ENCODE measurements at places on chromosomes 2 and 18.

DNA sequence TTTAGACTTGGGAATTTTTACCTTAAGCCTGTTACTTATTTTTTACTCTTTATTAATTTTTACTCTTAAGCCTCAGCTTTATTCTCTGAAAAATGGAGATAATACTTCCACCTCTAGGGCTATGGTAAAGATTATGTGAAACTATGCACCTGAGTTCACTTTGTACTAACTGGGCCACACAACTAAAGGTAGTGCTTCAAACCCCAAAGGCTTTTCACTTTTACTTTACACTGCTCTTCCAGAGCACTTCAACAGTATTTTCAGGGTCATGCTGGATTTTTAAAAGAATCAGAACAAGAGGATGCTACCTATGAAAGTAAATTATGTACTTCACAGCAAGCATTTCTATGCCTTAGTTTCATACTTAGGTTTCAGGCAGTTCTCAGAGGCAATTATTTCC lies 27.8 kb downstream of the MEX3C start:
- DNase-seq, result no peak

- DNase-seq, result no peak
These were observed 149.2 kb upstream of the POU3F3 start for GRCh38 chr2:104704496-104705245.

DNA sequence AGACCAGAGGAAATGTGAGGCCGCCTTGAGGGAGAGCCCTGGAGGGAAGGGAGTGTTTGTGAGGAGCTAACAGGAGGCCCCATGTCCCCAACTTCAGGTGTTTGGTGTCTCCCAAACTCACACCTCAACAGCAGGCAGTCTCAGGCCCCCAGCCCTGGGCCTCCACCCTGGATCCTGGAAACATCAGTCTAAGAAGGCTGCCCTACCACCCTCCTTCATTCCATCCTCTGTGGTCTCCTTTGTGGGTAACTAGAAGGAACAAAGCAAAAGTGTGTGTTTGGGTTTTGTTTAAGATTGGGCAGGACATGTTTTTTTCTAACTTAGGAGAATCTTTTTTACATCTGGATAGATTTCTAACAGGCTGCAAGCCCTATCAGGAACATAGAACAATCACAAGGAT lies 404.3 kb downstream of the BCL11A start:
- DNase-seq, result no peak

DNA sequence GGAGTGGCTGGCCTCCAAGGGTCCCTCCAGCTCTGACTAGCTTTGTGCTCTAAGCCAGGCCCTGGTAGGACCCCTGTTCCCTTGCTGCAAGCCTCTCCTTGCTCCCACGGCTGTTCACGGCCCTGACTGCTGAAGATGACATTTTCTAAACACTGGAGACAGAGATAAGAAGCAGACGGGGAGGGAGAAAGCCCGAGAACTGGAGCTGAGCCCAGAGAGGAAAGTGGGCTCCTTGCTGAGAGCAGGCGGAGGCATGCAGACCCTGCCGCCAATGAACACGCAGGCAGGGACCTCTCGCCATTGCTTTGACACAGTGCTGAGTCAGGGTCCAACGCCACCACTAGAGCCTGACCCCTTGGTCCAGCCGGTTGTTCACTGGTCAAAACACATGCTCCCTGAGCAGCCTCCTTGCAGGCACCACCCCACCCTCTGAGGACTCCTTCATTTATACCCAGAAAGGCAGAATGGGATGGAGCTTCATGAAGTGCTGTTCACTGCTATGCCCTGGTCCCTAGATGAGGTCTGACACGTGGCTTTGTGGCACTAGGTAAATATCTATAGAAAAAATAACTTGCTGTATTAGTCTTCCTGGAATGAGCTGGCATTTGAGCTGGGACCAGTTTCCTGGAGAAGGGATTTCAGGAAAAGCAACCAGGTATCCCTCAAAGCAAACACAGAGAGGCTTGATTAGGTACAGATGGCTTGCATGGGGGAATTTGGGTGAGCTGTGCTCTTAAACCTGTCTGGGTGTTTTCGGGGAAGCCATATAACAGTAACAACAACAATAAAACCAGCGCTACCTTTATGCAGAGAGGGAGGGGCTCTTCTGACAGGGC lies 65.7 kb downstream of the MCFD2 start:
- no peak for DNase-seq

- no peak for DNase-seq
These were observed 95.6 kb downstream of the DYM start for GRCh38 chr18:49364821-49365220.

DNA sequence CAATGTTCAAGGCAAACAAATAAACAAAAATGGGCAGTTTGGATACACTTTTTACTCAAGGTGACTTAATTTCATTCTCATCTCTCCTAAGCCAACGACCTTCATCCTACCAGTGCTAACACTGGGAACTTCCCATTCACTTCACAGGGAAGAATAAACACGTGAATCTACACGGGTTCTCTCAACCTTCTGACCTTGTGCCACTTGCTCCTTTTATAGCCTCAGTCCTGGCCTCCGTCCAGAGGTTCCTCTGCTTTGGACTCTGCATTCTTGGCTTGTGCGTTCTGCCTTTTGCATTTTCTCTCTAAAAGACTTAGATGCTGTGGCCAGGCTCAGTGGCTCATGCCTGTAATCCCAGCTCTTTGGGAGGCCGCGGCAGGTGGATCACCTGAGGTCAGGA lies 13.8 kb downstream of the ZNF2 start:
- DNase-seq, result no peak

DNA sequence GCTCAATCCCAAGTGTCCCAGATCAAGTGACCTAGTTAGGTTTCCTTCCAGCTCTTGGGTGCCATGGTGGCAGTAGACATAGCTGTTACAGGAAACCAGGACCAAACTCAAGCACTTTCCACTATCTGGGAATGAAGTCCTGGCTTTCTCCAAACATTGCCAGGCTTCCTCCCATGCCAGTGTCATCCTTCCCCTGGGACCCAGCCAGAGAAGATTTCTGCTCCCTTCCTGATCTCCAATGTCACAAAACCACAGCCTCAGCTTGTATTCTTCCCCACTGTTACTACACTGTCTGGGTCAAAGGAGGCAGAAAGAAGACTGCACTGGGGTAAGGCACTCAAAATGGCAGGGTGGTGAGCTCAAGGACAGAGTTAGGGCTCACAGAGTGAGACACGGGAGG lies 347.1 kb downstream of the TNS1 start:
- DNase-seq, result no peak

DNA sequence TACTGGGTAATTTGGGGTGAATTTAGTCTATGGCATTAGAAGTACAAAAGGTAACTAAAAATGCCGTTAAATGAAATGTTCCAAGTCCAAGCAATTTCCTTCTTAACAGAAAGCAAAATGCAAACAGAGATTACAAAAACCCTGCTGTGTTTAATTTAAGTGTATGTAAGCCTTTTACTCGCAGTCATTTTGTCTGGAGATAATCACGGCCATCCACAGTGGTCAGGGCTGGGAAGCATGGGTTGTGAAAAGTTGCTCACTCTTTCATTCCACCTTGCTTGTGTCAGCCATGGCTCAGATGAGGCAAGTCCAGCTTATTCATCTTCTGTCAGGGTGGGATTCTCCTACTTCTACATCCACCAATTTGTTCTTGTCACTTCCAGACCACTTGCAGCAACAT lies 983.6 kb upstream of the ZEB2 start:
- DNase-seq, result no peak

- no peak for DNase-seq
These were observed 767 bp downstream of the TPRKB start for GRCh38 chr2:73736378-73736777.

GRCh38 chr18:39938676-39939608 lies 2016.1 kb upstream of the PIK3C3 start:
- no peak for DNase-seq

DNA sequence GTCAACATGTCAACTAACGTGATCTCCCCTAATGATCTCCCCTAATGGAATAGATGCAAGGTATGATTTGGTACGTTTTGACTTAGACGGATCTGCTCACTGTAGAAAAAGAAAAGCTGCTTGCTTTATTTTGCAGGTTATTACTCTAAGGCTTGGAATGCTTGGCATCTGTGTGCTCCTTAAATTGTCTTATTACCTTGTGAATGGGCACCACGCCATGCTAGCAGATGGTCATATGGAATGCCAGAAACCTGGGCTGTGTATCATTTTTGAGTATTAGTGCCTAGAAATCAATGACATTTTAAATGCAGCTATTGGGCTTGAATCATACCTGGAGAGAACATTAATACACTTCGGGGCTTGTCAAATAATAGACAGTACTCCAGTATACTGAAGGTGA lies 16.5 kb upstream of the FIGN start:
- DNase-seq, result no peak
